ENCODE measurements at places on chromosomes 3 and 15.

DNA sequence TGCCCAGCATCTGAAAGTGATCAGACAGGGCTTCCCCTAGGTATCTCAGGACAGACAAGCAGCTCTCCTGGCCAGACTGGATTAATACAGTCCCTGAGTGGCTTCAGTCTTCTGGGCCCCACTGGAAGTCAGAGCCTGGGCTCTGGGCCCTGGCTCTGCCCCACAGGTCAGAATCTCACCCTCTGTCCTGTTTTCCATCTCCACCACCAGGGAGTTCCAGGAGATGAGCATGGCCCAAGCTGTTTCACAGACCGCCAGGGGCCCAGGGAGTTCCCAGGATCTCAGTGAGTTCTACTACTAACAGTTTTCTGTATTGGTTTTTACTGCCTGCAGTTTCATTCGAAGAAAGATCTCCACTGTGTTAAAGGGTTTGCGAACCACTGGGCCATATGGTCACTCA is 131.5 kb downstream of the MEX3B start:
- no peak for DNase-seq

- DNase-seq = no peak
These were observed 55.0 kb downstream of the SETD5 start for GRCh38 chr3:9452417-9452816.

GRCh38 chr3:179149406-179149867 is 1.3 kb downstream of the PIK3CA start:
- no peak for DNase-seq

DNA sequence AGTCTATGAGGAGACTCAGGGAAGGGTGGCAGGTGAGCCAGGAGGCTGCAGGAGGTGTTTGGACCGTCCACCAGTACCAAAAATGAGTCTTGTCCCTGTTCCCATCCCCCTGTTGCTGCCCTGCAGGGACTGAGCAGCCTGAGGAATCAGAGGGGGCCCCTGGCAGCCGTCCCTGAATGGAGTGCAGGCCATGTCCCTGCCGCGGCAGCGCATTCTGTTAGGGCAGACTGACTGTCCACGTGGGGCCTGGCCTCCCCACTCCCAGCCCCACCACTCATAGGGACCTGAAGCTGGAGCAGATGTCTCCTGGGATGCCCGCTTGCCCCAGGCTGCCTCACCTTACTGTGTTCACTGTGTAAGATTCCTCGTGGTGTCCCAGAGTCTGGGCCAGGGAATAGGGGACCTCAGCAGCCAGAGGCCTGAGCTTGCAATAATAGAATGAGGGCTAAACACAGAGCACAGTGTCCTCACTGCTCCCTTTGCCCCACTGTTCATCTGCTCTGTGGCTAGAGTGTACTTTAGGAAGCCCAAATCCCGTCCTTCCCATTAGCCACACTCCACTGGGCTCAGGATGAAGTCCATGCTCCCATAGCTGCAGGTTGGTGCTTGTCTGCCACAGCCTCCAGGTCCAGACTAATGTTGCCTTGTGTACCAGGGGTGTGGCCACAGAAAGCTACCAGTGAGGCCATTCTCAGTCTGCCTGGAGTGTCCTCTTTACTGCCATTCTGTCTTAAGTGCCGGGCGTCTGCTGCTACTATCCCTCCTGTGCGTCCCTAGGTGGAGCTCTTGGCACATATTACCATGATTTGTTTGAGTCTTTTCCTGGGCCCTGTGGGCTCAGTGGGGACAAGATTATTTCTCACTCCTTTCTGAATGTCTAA is 63.2 kb downstream of the HCN4 start:
- no peak for DNase-seq

- no peak for DNase-seq
These were observed 43.2 kb downstream of the ARHGEF3 start for GRCh38 chr3:56758539-56758981.

DNA sequence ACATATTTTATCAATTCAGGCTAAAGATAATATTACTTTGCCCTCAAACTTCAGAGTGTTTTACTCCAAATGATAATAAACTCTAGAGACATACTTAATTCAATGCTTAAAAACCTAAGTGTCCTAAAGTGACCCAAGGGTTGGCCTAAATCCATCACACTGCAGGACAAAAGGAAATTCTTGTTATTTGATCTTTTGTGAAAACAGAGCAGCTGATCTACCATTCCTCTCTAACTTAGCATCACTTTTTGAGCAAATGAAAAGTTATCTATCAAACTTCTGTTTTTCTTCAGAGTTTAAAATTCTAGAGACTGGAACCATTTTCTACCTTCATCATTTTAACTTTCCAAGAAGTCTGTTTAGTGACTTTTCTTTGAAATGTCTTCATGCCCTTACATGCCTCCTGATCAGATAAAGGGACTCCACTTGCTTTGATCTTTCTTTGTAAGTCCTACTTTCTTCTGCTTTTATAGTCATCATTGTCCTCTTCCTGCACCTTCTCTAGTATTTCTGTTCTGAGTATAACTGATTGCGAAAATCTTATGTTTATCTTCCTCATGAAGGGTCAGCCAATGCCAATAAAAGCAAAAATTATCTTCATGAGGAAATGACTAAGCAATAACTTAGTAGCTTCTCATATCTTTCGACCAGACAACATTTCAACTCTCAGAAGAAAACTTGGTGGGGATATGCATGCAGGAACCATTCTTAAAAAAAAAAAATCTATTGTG is 378.7 kb upstream of the TGFBR2 start:
- no peak for DNase-seq

DNA sequence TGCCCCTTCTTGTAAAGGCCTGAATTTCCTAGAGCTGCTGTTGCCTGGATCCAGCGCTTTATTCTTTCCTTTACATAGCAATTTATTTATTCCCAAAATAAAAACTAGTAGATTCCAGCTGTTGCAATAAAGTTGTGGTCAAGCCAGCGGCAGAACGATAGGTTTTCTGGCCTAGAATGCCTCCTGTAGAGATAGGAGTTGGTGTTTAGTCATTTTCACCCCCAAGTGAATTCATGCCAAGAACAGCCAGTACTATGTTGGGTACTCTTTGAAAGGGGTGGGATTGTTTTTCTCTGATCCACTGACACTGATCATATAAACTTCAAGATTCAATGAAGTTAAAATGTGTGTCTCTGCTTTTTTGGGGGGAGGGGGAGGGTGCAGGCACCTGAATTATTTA is 69.7 kb downstream of the KLHL25 start:
- DNase-seq = no peak

DNA sequence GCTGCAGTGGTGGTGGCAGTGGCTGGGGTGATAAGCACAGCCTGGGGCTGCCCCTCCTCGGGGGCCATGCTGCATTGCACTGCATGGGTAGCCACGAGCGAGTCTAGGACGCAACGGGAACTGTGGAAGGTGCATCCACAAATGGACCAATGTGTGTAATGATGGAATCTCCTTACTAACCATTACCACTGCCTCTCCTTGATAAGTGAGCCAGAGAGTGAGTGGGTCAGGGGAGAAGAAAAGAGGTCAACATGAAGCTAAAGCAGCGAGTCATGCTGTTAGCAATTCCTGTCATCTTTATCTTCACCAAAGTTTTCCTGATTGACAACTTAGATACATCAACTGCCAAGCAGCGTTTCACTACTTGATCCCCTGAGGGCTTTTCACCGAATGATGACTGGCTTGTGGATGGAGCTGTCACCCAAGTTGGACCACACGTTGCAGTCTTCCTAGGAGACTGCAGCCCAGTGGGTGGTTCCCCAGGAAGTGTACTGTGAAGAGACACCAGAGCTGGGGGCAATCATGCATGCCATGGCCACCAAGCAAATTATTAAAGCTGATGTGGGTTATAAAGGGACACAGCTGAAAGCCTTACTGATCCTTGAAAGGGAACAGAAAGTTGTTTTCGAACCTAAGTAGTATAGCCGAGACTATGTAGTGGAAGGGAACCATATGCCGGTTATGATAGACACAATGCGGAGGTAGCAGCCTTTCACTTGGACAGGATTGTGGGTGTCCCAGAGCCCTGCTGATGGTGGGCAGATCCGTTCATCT is 20.6 kb downstream of the SAMD7 start:
- no peak for DNase-seq
